ENCODE measurements at places on chromosomes 6 and 20.

DNA sequence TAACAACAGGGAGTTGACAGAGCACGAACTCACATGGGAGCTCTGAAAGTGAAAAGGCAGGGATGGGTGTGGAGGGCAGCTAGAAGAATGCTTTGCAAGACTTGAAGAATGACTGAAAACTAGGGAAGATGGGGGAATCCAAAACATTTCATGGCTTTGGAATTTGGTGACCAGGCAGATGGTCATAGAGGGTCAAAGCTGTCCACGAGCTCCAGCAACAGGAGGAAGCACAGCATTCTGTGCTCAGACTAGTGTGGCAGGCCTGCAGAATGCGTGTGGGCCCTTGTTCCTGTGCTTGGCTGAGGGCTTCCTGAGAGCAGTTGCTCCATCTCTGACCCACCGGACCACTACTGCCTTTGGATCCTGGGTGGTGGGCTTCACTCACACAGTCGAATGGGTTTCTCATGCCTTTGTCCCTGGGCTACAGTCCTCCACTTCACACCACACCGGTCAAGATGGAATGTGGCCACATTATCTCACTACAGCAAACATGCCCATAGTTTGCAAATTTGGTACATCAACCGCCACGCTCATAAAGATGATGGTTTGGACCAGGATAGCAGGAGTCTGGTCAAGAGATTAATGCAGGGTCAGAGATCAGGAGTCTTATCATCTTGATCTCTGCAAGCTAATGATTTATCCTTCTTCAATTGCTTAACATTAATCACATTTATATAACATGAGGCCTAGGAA, 100.7 kb downstream of the SGK1 start:
- no peak for DNase-seq

DNA sequence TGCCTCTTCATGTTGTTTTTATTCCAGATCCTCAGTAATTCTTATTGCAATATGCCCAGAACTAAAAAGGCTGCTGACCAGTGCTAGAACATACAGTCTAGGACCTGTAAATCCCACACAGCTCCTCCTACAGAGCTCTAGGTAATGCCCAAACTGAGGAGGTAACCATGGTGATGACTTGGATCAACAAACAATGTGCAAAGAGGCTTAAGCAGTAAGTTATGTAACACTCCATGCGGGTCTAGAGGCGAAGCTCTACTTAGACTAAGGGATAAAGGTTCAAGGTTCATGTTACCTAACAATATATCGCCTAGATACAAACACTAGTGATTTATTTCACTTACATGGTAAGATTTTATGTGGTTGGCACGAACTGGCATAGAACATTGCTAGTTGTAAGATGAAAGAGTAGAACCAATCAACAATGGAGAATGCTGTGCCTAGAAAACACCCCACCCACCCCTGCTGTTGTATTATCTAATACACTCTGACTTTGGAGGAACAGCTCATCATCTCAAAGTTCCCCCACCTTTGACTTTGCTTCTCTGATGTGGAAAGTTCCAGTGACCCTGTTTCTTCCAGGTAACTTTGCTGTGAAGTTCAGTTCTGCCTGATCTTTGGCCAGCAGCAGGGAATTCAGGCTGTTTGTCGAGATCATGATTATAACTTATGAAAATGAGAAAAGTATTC, 242.4 kb downstream of the ALDH8A1 start:
- DNase-seq: no peak

DNA sequence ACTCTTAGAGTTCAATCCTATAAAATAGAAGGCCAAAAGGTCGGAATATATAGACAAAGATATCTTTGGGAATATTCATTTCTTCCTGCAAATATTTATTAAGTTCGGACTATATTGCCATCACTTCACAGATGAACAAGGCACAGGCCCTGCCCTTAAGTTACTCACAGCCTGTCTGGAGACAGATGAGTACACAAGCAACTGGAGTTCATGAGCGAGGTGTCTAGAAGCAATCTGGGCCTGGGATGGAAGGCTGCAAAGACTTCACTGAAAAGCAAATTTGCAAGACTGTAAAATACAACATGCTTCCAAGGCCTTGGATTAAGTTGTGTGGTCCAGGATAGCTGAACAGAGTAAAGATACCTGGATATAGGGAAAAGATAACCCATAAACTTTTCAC, 56.7 kb upstream of the CEP85L start:
- DNase-seq: no peak

DNA sequence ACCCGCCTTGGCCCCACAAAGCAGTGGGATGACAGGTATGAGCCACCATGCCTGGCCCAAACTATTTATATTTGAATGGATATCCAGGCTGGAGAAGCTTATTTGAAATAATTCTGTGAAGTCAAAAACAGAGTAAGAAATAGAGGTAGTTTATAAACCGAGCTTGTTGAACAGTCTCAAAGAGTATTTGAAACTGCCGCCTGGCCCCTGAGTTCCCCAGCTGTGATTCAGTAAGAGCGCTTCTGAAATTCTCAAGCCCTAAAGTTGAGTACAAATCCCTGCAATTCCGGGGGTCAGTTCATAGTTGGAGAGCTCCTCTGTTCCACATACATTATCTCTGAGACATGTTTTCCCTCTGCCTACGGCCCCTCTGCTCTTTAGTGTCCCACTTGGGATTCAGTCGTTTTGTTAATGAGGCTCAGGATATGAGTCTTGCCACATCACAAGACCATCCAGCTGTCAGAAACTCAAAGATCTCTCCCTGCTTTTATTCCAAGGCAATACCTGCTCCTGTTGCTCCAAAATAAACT, 127.8 kb downstream of the SOD2 start:
- DNase-seq: no peak

DNA sequence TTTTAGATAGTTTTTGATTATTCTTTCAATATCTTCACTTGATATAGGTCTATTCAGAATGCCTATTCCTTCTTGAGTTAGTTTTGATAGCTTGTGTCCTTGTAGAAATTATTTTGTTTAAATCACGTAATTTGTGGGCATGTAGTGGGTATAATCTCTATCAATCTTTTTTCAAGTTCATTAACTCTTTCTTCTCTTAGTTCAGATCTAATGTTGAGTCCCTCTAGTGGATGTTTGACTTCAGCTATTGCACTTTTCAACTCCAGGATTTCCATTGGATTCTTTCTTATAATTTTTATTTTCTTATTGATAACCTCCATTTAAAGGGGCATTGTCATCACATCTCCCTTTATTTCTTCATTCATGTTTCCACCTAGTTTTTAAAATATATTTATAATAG, 135.6 kb downstream of the COL12A1 start:
- DNase-seq: no peak

- DNase-seq: no peak
Observed at GRCh38 chr6:169404828-169405227, 151.2 kb upstream of the THBS2 start.

DNA sequence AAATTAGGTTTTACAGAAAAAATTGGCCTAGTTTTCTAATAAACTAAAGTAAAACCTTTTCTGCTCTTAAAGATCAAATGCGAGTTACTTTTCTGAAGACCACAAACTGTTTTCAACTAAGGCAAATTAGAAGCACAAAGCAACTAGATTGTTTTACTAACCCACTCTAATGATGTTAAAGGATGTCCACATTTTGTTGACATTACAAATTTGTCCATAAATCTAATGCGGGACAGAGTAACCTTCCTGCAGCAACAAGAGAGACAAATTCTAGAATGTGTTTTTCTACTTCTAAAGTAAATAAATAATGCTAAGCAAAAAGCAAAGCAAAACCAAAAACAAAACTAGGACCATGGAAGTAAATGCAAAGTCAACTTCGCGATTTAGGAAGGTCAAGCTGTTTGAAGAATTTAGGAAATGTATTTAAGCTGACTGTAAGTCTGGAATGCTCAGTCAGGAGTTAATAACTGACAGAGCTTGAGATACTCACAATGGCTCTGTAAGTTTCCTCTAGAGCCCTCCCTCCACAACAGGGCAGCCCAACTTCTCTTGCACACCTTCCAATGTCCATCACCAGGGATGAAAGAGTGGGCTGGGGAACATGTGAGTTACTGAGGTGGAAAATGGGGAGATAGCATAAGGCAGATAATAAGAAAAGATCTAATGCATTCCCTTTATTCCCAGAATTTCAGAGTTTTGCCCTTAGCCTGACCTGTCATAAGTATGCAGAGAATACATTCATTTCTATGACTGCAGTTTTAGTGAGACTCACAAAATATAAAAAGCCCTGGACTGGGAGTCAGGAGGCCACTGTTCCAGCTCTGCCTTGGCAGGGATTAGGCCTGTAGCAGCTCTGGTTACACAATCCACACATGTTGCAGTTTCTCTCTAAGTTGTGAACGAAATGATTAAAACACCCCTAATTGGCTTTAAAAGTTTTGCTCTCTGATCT, 158.8 kb downstream of the FOXA2 start:
- no peak for DNase-seq

DNA sequence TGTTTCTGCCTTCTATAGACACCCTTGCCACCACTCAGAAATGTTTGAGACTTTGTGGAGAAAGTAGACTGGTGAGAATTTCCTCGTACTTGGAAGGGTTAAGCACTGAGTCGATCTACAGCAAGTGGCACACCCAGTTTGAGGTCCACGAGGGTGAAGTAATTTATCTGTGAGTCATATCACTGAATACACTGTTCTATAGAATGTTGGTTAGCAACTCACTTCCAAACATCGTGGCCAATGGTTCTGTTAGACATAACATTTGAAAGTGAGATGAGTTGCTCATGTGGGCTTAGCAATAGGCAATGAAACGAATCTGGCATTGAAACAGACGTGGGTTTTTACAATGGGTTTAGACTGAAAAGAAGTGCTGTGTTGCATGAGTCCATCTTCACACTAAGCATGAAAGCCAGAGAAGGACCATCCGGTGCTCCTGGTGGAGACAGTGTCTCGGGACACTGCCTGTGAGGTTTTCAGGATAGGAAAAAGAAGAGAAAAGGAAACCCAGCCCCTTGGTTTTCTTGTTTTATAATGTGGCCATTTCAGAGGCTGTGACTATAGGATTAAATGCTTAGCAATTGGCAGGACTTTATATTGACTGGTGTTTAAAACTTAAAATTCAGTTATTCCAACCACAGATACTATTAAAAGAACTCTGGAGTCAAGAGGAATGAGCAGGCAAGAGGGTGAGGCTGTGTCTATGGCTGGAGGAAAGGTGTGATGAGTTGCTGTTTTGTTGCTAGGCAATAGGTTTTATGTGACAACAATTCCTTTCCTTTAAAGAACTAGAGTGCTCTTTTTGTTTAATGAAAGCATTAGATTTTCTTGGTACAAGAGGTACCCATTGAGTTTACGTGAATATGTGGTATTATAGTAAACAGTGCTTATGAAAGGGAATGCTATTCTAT, 31.0 kb upstream of the EZR start:
- DNase-seq: no peak

GRCh38 chr6:38142178-38142902, 322.8 kb downstream of the ZFAND3 start:
- DNase-seq: no peak

DNA sequence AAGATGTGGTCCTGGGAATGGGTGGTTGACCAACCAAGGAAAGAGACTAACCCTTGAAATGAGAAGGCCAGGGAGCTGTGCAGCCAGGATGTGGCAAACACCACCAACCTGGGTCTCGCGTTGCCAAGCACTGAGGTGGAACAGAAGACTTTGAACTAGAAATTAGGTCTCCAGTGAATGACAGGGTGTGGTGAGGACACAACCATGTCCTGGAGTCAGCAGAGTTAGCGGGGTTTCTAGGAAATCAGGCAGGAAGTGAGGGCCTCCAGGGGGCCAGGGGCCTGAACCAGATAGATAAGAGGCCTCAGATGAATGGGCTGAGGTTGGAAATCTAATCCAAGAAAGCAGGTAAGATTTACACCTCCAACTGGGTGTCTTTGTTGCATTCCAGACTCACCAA, 353.3 kb upstream of the ARID1B start:
- no peak for DNase-seq

DNA sequence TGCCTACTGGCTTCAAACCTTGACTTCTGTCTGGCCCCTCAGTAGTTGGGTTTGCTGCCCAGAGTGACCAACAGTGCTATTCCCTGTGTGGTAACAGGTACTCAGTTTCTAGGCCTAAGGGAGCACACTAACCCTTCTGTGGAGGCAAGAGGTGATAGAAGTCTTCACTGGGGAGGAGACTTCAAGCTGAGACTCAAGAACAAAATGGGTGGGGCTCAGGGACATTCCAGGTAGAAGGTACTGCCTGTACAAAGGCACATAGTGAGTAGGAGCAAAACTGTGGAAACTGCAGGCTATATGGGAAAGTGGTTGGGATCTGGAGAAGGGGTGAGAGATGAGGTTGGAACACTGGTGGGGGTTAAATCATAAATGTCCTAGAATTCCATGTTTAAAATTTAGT, 2.3 kb upstream of the SCAND1 start:
- no peak for DNase-seq

DNA sequence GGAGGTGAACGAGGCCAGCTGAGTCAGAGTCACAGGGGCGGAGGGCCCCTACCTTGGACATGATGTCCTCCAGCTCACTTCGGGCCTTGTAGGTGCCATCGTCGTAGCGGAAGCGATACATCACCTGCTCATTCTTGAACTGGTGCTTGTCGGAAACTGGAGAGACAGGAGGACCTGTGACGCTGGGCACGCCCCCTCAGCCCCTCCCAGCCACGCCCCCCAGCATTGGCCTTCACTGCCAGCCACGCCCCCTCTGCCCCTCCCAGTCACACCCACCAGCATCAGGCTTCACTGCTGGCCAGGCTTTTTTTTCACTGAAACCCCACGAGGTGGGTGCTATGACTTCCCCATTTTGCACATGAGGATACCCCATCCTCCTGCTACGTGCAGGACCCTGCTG, 148.2 kb downstream of the PREX1 start:
- no peak for DNase-seq

- DNase-seq: no peak
Observed at GRCh38 chr20:38671186-38671585, 53.1 kb upstream of the SLC32A1 start.

- DNase-seq: no peak
Observed at GRCh38 chr20:51338692-51339440, 203.7 kb downstream of the NFATC2 start.

DNA sequence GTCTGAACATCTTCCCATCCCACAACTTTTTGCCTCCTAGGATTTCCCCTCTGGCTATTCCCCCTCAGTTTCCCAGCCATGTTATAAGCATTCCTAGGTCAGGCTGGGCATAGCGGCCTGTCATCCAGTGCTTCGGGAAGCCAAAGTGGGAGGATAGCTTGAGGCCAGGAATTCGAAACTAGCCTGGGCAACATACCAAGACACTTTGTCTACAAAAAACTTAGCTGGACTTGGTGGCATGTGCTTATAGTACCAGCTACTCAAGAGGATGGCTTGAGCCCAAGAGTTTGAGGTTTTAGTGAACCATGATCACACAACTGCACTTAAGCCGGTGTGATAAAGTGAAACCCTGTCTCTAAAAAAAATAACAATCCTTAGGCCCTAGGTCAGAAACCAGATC, 447.4 kb downstream of the KIF16B start:
- DNase-seq: no peak

All from cortex of kidney (tissue), 1 donor.